ENCODE measurements at places on chromosomes 2 and 18.

GRCh38 chr2:77294474-77294873 is 227.7 kb downstream of the LRRTM4 start:
- H3K4me3 ChIP-seq: no peak overlapping the region
- no peak for DNase-seq
- H3K27ac ChIP-seq: no peak overlapping the region
- H3K4me1 ChIP-seq: no peaks in the 10 kb centered on the region

DNA sequence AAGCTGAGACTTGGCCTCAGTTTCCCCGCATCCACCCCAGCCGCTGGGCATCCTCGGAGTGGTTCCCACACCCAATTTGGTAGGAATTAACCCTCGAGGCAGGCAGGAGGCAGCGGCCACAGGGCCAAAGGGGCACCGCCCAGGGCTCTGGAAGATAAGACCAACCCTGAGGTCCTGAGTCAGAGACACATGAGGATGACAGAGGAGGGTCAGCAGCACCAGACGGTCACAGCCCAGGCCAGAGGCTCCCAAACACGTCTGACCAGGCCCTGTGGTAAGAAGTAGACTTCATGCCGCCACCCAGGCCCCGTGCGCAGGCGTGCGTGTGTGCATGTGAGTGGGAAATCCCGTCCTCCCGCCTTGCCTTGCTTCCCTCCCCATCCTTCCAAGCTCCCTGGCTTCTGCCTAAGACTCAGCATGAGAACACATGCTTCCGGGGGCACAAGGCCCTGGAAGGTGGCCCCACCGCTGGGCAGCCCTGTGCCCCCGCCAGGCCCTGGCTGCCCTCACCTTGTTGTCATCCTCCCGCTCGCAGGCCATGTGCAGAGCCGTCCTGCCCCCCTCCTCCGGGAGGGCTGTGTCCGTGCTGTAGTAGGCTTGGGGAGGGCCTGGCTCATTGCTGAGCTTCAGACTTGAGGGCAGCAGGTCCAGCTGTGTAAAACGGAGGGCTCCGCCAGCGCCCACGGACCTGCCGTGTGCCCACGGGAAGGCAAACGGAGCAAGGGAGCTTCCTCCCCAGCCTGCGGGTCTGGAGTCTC is 46.3 kb downstream of the ANKMY1 start:
- no peak overlapping the region for H3K4me3 ChIP-seq
- peaks cover 9% of the 10 kb centered on the region for H3K4me1 ChIP-seq
- no peak overlapping the region for H3K27ac ChIP-seq
- no peaks in the 10 kb centered on the region for H3K27me3 ChIP-seq
- H3K36me3 ChIP-seq: peaks cover 35% of the 10 kb centered on the region

DNA sequence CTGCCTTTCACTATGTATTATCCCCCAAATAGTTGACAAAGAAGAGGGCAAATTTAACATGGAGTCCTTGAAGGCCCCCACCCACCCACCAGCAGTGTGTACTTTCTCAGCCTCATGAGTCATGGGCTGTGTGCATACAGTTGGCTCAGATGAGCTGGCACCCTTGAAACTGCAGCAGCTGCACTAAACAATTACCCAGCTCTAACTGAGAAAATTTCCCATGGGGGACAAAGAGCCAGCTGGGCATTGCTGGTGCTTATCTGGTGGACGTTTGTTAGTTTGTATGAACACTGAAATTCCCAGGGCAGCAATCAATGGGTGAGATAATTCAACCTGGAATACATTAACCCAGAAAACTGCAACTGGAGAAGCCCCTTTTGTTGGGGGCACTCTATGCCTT is 131.7 kb downstream of the GCA start:
- H3K4me3 ChIP-seq: no peak overlapping the region
- no peaks in the 10 kb centered on the region for H3K36me3 ChIP-seq
- H3K27me3 ChIP-seq: no peaks in the 10 kb centered on the region

GRCh38 chr2:54081574-54081973 is 33.8 kb upstream of the ACYP2 start:
- H3K27me3 ChIP-seq: no peaks in the 10 kb centered on the region
- no peak overlapping the region for H3K27ac ChIP-seq

- peak; percentile 6 for DNase-seq
- H3K27ac ChIP-seq: no peak overlapping the region
- no peaks in the 10 kb centered on the region for H3K4me1 ChIP-seq
- no peaks in the 10 kb centered on the region for H3K27me3 ChIP-seq
- no peaks in the 10 kb centered on the region for H3K36me3 ChIP-seq
Observed at GRCh38 chr18:64474773-64475172, 325.9 kb upstream of the LINC00305 start.
